ENCODE measurements at places on chromosomes 5 and 9. TPM values are rescaled to one million over a fixed set of nuclear protein-coding genes. Genes with fewer than 3 reads are reported as not detected.

Gene EGFL7
- total RNA-seq = 142 TPM

Gene CDK9
- 103 TPM for total RNA-seq

Gene IFNA21
- total RNA-seq = not detected

Gene CFAP77
- total RNA-seq = not detected

Gene SLC1A1
- 2.6 TPM for total RNA-seq

Gene FOXD4L3
- not detected for total RNA-seq
